Right cardiac atrium (tissue), 5 donors: ENCODE measurements at places on chromosomes 1 and 21. TPM values are rescaled to one million over a fixed set of nuclear protein-coding genes. Genes with fewer than 3 reads are reported as not detected.
A peak's percentile ranks its signal among the peaks of the same experiment; 100 is the strongest.

KCNJ10 gene
- total RNA-seq, result 0.23 TPM

ANKRD35 gene
- total RNA-seq, result 2.2 TPM

EXO1 gene
- total RNA-seq, result 0.83 TPM

SLC2A5 gene
- 2.9 TPM for total RNA-seq

RXFP4 gene
- not detected for total RNA-seq

FCER1A gene
- total RNA-seq, result 0.20 TPM

CDC7 gene
- 2.0 TPM for total RNA-seq

S100A10 gene
- total RNA-seq, result 178 TPM

CFHR1 gene
- not detected for total RNA-seq

TCEA3 gene
- 57.6 TPM for total RNA-seq

INKA2 gene
- total RNA-seq, result 28.2 TPM

GRCh38 chr21:14495075-14495474 is 51.0 kb downstream of the SAMSN1 start:
- DNase-seq, result no peak

DNA sequence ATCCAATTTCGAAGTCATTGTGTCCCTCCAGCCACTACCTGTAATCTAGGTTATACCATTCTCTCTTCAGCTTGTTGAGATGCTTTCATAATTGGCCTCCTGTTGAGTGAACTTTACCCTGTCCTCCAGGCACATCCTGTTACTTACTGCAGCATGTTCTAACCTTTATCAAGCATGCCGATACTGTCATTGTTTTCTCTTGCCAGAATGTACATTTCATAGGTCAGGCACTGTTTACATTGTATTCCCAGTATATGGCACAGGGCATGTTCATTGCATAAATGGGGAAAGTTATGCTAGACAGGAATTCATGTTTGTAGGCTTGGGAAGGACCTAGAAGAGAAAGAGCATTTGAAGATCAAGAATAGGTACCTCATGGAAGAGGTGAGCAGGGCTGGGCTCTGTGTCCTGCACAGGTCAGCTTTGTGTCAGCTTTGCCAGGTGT is 10.2 kb downstream of the CXADR start:
- DNase-seq, result no peak

GRCh38 chr1:212578041-212578440 is 30.5 kb upstream of the ATF3 start:
- no peak for DNase-seq

DNA sequence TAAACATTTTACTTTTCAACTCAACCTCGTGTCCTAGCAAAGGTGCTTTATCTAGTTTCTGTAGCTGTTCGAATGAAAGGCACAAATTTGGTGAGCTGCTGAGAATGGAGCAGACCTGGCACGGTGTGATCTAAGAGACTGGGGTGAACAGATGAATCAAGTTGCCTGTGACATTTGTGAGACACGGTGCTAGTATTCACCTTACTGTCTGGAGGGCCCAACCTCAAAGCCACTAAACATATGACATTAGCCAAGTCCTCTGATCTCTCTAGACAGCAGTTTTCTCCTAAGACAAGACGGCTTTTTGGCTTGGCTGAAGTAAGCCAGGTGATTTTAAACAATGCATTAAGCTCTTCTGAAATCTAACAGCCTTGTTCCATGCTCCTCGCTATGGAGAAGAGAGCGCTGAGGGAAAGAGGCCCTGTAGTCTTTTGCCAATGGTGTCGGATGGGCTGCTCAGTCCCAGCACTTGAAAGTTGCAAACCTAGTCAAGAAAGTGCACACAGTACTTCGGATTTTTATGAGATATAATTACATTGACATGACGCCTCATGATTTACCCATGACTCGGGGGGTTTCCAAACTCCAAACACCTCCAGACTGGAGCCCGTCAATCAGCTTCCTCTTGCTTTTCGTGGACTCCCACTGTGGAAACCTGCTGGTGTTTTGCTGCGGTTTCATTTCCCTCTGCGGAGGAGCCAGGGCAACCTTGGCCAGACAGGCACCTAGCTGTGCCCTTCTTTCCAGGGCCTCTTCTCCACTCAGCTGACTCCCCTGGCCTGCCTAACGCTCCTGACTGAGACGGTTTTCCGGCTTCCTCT is 794 bp upstream of the TOR3A start:
- no peak for DNase-seq

GRCh38 chr1:183164340-183164739 is 21.7 kb upstream of the LAMC2 start:
- no peak for DNase-seq

DNA sequence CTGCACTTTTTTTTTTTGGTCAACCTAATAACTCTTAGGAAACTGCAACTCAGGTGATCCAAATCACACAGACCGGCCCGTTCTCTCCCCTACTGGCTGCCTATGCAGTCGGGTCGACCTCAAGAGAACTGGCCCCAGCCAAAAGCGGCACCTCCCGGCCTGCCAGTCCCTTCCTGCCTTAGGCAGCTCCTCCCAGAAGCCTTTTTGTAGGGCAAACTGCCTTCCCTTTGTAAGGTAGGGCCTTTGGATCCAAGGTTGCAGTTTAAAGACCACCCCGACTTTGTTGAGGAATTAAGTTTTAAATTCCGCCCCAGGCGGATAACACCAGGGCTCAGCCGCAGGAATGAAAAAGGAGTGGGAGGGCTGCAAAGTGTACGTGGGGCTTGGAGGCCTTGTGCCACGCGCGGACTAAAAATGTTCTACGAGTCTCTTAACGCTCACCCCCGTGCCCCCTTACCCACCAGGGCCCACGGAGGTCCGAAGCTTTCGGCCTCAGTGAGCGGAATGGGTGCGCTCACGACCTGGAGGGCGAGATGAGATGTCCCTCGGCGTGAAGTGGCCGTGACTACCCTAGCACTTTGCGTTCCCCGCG is 642 bp upstream of the ST3GAL3 start:
- DNase-seq, result no peak

DNA sequence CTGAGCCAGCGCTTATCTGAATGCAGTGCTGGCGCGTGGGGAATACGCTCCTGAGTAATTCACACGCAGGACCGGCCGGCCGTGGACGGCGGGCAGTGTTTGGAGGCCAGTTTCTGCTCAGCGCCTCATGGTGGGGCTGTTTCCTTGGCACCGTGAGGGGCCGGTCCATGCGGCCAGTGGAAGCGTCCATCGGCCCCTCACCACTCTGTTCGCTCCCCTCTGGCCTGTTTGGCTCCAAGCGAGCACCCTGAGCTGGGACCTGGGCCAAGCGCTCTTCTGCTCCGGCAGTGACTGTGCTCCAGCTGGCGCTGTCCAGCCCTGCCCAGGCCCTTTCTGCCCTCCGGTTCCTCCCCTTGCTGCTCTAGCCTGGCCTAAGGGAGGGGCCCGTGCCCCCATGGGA is 16.3 kb upstream of the PLCH2 start:
- peak; percentile 59 for DNase-seq

GRCh38 chr1:55337801-55338447 is 122.8 kb upstream of the USP24 start:
- DNase-seq, result no peak

- no peak for DNase-seq
Measured at GRCh38 chr21:24023936-24024335, 1583.3 kb downstream of the MRPL39 start.

DNA sequence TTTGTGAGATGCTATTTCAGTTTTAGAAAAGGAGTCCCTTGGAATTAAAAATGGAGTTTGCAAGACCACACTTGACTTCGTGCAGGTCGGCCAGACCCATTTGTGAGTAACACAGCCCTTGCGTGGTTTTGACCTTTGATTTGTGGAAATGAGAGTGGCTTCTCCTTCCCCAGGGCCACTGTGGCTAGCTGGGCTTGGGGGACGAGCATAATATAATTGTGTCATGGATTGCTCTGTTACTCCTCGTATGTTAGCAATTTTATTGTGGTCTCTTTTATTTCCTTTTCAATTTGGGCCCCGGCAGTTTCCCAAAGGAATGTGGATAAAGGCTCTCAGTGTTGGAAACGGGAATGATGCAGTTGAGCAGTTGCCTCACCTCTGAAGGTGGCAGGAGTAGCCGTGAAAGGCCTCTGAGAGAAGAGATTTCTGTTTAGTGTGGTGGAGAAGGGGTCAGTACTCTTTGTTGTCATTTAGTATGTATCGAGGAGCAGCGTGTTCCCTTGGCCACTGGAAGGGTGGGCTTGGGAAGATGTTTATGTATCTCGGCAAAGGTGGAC is 194.6 kb downstream of the PBX1 start:
- no peak for DNase-seq

GRCh38 chr1:156050376-156050775 is 3.2 kb downstream of the UBQLN4 start:
- DNase-seq, result no peak

DNA sequence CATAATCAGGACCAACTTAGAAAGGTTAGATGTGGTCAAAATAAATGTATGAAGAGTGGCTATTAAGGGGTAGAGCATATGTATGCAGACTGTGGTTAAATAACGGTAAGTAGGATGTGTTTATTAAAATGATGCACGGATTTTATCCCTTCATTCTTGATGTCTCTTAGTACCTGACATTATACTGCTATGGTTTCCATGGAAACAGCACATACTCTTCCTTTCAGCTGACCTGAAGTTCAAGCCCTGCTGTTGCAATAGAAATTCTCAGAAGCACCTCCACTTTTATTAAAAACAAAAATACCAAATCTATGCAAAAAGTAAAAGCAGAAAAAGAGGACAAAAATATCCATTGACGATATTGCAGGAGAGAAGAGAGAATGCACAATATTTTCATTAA is 381.4 kb downstream of the RWDD3 start:
- no peak for DNase-seq

GRCh38 chr21:38486706-38487105 is 11.6 kb downstream of the ERG start:
- DNase-seq, result no peak

GRCh38 chr21:29506947-29507346 is 208.2 kb downstream of the BACH1 start:
- DNase-seq, result no peak

GRCh38 chr1:230084408-230085177 is 17.6 kb downstream of the GALNT2 start:
- DNase-seq, result peak; percentile 71

DNA sequence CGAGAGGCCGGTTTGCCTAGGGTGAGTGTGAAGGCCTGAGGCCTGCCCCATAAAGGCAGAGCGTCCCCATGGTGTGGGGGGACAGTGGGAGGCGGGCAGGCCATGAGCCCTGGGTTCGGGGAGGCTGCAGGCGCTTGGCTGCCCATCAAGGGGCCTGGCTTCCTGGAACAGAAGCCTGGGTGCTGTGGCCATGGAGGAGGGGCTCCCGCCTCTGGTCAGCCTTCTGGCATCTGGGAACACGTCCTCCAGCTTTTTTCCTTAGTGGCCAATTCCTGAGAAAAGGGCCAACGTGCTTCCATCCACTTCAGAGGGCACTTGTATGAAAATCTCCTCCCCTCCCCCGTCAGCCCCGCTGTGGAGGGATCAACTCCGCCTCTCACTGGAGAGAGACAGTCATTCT is 58.7 kb downstream of the PRDM16 start:
- DNase-seq, result peak; percentile 81

- DNase-seq, result no peak
Measured at GRCh38 chr1:117047271-117047670, 12.9 kb upstream of the TTF2 start.

- no peak for DNase-seq
Measured at GRCh38 chr1:193179094-193179493, 7.3 kb downstream of the B3GALT2 start.

GRCh38 chr1:30088594-30088993 is 634.8 kb downstream of the MATN1 start:
- no peak for DNase-seq
